ENCODE measurements at places on chromosomes 6 and 20.

- no peak for DNase-seq
These were observed 21.2 kb downstream of the MRPS18A start for GRCh38 chr6:43666196-43666920.

- no peak for DNase-seq
These were observed 1.7 kb upstream of the GMPR start for GRCh38 chr6:16236631-16237199.

GRCh38 chr20:22339091-22339881 is 245.1 kb downstream of the FOXA2 start:
- DNase-seq, result no peak

DNA sequence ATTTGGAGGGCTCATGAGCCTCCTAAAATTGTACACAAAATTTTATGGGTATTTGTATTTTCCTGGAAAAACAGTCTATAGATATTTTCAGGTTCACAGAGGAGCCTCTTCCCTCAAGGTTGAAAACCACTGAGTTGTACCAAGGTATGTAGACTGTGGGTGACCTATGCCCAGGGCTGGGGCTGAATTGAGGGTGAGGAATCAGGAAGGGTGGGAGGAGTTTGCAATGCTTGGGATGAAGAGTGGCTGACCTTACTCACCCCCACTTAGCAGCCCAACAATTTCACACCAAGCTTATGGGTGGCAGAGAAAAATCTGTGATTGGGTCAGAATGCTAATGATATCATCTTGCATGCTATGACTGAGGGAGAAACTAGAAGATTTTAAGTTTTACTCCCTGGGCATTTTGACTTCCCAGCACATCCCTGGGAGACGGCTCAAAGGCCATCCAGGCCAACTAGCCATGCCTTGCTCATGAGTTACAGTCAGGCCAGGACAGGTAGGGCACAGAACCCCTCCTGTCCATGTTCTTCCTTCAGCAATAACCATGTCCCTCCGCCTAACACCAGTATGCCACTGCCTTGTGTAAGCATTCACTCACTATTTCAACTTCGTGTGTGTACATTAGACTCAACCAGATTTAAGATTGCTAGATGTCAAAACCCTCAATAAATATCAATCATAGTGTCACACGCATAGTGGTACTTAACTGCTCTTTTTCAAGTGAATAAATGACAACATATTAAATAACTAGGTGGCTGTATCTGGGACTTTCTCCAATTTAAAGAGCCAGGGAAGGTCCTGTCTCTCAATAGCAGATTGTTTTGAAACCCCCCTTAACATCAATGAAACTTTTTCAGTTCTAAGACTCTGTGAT is 16.6 kb downstream of the ADTRP start:
- no peak for DNase-seq

- DNase-seq, result no peak
These were observed 54.4 kb downstream of the TGM2 start for GRCh38 chr20:38110525-38111178.

- no peak for DNase-seq
These were observed 686 bp downstream of the TMEM170B start for GRCh38 chr6:11538052-11538818.

DNA sequence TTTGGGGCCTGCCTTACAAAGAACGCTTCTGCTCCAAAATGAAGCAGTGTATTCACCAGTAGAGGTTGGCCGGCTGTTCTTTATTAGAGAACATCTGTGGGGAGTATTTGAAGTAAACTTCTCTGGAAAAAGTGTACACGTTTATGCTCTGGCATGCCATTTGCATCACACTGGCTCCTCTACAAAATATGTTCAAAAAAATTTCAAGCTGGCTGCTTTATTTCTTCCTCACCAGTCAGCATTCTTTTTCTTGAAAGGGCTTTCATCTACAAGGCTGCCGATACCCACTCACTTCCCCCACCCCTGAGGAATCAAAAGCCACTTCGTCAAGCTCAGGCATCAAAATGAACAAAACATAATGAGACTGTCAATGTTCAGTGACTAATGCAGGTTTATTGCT is 294.1 kb downstream of the TFAP2B start:
- DNase-seq, result no peak

GRCh38 chr6:84766799-84767525 is 2.6 kb upstream of the TBX18 start:
- no peak for DNase-seq

- DNase-seq, result no peak
These were observed 495.4 kb upstream of the MMS22L start for GRCh38 chr6:97778290-97779038.

DNA sequence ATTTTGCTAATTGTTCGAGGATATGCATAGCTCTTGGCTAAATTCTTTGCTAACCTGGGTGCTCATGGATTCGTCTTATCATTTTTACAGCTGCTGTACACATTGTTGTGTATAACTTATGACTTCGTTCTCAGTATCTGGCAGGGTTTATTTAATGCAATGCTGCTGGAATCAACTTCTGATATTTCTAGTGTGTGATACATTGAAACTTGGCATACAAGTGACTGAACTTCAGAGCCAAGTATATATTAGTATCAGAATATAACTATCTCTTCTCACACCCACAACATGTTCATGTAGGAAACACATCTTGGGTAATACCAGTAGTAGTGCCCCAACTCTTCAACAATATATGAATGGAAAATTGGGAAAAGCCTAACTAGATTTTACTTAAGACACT is 764.2 kb downstream of the TENT5A start:
- no peak for DNase-seq

DNA sequence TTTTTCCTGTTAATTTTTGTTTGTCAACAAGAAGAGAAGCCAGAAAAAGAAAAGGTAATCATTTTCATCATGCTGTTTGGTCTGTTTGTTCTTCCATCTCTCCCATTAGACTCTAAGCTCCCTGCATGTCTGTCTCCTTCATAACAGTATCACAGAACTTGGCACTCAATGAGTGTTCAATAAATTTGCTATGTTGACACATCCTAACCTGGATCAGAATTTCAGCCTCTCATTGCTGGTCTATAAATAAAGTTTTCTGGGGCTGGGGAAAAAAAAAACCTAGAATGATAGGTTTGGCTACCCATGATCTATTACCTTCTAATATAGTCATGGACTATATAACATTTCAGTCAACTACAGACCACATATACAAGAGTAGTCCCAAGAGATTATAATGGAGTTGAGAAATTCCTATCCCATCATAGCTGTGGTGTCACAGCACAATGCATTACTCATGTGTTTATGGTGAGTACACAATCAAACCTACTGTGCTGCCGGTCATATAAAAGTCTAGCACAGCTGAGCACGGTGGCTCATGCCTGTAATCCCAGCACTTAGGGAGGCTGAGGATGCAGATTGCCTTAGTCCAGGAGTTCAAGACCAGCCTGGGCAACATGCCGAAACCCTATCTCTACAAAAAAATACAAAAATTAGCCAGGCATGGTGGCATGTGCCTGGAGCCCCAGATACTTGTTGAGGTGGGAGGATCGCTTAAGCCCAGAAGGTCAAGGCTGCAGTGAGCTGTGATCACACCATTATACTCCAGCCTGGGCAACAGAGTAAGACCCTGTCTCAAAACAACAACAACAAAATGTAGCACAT is 5.9 kb downstream of the NUDT3 start:
- DNase-seq, result peak; percentile 76

- DNase-seq, result no peak
These were observed 54.4 kb downstream of the GOPC start for GRCh38 chr6:117547688-117548621.

DNA sequence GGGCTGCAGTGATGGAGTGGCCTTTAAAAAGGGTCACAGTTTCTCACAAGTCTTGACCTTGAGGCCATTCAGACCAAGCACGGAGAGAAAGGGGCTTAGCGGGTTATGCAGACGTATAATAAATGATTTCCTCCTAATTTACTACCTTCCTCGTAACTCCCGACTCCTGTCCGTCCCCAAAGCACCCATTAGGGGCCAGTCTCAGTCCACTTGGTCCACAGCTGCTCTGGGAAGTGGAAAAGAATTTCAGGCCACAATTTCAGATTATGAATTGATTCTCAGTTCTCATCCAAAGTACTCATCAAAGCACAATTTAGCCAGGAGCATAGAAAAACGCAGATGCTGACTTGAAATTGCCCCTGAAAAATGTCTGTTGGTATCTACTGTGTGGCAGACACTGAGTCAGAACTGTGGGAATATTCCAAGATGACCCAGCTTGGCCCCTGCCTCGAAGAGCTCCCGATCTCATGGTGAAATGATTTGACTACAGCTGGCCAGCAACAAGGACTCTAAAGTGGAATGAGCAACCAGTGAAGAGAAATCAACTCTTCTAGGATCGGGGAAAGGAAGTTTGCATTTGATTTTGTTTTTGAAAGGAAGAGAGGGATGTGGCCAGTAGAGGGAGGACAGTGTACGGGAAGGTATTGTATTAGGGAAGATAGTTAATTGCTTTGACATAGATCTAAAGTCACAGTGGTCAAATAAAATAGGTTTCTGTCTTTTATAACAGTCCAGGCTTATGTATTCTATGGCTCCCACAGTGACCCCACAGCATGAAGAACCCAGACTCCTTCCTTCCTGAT is 15.2 kb upstream of the STK35 start:
- DNase-seq, result no peak

DNA sequence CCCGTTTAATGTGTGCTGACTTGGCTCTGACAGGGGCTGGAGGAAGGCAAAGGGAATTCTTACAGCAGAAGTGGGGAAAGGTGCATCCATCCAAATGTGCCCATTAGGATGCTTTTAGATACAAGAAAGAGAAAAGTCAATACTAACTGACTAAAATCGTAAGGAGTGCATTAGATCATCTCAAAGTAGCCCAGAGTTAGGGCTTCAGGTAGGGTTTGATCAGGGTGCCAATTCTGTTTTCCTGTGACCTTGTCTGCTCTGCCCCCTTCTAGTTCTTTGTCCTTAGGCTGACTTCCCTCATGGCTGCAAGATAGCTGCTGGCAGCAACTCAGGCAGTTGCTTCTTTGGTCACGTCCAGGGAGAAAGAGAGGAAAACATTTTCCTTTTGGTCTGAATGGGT is 240.8 kb downstream of the CDC5L start:
- no peak for DNase-seq

GRCh38 chr6:155853011-155853410 is 397.4 kb upstream of the NOX3 start:
- no peak for DNase-seq

DNA sequence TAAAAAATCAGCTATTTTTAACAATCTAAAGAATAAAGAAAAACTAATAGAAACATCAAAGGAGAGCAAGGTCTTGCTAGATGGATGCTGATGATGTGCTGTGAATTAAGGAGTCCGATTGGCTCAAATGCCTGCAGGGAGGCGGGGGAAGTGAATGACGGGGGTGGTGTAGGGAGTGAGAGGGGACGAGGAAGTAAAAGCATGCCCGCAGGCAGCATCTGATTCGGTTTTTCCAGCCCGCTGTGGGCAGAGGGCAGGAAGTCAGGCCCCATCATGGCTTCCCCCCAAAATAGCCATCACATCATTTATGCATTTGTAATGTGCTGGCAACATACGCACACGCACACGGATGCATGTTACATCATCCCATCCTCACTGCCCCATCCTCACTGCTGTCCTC is 10.3 kb downstream of the RSPO4 start:
- no peak for DNase-seq

- DNase-seq, result no peak
These were observed 81.4 kb downstream of the MCHR2 start for GRCh38 chr6:99912657-99913056.

DNA sequence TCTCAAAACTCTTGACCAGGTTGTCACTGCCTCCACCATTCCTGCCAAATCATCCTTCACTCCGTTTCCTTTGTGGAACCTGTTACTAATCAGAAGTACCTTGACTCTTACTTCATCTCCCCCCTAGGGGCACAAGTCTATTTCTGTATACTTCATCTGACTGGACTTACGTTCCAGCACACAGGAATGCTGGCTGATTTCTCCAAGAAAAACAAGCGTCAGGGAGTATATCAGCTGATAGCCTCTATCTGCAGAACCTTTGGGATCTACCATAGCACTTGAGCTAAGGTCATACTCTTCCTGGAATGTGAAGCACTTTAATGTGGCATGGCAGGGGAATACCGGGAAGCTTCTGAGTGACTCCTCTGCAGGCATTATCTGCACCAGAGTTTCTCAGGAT is 178.1 kb upstream of the MOCS1 start:
- DNase-seq, result no peak

DNA sequence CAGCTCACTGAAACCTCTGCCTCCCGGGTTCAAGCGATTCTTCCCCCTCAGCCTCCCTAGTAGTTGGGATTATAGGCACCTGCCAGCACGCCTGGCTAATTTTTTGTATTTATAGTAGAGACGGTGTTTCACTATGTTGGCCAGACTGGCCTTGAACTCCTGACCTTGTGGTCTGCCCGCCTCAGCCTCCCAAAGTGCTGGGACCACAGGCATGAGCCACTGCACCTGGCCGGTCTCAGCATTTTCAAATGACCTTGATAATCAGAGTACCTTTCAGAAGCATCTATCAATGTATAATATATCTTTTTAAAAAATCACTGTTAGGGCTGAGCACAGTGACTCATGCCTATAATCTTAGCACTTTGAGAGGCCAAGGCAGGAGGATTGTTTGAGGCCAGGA is 143.0 kb downstream of the DOK5 start:
- DNase-seq, result no peak

DNA sequence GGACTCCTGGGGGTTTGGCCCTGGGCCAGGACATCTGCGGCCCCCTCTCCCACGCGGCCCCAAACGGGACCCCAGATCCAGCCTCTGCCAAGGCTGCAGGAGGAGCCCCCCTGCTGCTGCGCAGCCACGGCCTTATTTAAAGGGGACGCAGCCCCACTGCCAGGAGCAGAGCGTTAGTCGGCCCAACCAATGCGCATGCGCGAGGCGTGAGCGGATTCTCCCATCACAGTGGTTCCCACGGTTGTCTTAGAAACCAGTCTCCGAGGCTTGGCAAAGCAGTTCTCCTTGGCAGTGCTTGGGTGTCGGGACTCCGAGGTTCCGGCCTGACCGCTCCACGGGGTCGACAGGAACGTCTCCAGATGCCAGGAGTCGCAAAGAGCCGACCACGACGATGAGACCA is 288.3 kb upstream of the ZNF337 start:
- DNase-seq, result no peak
